ENCODE measurements at places on chromosomes 5 and 9. TPM values are rescaled to one million over a fixed set of nuclear protein-coding genes. Genes with fewer than 3 reads are reported as not detected.

- no peak for DNase-seq
These were observed 818 bp downstream of the PCDHGA10 start for GRCh38 chr5:141413540-141414069.

DNA sequence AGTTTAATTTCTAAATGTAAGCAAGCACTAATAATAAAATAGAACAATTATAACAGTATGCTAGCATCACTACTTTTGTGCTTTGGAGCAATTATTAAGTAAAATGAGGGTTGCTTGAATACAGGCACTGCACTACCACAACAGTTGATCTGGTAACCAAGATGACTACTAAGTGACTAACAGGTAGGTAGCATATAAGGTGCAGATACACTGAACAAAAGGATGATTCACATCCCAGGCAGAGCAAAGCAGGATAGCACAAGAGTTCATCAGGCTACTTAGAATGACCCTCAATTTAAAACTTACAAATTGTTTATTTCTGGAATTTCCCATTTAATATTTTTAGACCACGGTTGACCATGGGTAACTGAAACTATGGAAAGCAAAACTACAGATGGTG, 48.0 kb upstream of the RGS7BP start:
- DNase-seq, result no peak

DNA sequence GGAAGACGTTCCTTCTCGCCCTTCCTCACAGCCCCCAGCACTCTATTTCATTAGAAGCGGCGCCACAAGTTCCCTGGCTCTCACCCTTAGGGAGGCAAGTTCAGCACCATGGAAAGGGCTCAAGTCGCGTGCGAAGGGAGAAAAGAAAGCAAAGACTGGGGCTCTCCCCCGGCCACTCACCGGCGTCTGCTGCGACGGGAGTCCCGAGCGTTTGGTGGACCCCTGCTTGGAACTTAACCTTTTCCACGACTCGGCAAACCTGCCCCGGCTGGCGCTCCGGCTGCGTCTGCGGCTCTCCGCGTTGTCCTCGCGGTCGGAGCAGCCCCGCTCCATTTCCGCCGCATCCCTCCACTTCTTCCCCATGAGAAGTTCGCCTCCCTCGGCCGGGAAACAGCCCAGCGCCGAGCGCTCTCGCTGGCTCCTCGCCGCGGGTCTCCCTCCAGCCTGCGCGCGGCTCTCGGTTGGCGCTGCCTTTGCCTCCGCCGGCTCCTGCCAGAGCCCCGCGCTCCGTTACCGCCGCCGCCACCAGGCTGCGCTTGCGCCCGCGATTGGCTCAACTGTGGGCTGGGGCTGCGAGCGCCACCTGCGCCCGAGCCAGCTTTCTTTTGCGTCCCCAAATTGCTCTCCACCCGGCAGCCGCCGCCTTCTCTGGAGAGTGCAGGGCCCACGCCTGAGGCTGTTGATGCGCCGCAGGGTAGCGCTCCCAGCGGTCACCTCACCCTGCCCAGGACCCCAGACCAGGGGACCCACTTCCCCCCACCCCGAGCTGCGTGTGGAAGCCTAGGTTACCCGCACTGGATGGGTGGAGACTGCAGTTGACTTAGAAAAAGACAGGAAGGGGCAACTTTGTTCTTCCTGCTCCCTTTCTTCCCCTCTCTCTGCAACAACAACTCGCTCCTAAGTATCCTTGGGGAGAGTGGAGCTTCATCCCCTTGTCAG, 321.6 kb downstream of the CEMIP2 start:
- DNase-seq, result peak; percentile 74

- no peak for DNase-seq
These were observed 30.1 kb upstream of the ZNF782 start for GRCh38 chr9:96884443-96884842.

- no peak for DNase-seq
These were observed 84.3 kb upstream of the TAF11L2 start for GRCh38 chr5:17413691-17414090.

DNA sequence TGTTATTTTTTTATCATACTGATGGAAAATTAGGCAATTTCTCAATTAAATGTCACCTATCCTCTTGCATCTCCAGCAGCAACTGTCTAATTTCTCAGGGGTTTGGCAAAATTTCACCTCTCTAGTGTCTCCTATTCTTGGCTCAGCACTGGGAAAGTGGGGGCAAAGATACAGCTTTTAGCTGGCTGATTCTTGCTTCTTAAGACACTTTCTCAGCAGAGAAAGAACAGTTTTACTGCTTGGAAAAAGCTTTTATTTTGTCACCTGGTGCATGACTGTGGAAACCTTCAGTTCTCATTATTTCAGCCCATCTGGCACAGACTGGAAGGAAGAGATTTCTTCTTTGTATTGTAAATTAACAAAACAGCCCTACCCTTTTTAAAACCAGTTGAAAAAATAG, 283.6 kb upstream of the SGCD start:
- no peak for DNase-seq

- no peak for DNase-seq
These were observed 9.2 kb upstream of the FYB1 start for GRCh38 chr5:39228596-39228995.

DNA sequence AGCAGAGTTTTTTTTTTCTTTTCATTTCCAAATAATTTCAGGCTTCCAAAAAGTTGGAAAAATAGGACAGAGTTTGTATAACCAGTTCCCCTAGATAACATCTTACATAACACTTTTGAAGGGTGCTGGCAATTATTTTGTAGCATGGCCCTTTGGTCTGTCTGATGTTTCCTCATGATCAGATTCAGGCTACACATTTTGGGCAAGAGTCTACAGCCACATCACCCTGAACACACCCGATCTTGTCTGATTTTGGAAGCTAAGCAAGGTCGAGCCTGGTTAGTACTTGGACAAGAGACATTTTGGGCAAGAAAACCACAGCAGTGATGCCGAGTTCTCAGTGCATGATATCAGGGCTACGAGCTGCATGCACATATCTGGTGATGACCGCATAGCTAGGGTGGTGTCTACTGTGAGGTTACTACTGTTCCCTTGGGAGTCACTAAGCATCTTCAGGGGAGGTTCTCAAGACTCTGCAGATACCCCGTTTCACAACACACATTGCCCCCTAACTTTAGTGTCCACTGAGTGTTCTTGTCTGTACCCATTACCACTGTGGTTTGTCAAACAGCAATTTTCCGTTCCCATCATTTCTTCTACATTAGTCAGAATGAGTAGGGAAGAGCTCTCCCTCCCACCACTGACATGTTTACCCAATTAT, 86.2 kb downstream of the TTC39B start:
- DNase-seq, result no peak

- no peak for DNase-seq
These were observed 398.8 kb downstream of the ENC1 start for GRCh38 chr5:74241751-74242140.

DNA sequence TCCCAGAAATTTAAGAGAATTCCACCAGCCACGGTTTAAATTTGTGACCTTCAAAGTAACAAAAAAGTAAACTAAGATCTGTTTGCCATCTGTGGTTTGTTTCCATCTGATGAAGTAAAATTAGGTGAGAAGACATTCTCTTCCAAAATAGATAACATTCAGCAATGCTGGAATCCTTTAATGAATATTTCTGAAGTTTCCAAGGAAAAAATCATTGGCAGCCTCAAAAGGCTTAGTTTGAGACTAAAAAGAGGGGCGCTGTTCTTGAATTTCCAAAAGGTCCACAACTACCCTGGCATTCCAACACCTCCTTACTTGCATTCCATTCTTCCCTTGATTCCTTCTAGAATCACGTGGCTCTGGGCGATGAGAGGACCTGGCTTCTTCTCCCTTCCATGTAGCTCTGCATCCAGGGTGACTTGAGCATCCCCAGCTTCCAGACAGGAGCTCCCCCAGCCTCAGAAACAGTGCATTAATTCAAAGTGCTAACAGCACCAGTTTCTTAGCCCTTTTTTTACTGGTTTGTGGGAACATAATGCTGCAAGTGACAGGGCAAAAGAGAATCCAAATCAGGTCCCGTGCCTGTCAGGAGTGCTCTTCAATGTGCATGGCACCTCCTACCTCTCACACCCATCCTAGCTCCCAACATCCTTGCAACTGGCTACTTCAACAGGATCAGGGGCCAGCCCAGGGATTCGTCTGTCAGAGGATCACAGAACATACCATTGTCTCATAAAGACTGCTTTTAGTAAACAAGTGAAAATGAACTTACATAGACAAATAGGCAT, 191.5 kb upstream of the S1PR3 start:
- no peak for DNase-seq

- no peak for DNase-seq
These were observed 2.8 kb upstream of the ZNF462 start for GRCh38 chr9:106859957-106860720.

DNA sequence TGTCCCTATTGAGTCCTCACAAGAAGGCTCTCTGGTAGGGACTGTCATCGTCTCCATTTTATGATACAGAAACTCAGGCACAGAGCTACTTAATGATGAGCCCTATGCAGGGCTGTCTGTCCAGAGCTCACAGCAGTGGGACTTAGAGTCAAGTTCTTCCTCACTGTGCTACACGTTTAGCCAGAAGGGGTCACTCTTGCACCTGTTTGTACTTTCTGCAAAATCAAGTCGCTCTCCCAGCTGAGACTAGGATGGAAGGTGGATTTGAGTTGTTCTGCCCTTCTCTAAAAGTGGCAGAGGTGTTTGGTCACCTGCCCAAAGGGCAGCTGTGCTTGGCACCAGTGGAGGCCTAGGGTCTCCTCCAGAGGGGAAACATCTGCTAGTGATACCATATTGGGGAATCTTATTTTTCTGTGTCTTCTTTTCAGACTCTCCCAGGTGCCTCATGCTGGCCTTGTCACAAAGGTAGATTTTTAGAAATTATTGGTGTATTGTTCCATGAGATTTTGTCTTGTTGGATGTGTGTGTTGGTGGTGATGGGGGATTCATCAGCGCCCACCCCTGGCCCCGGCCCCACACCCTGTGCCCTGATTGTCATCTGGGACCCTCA, 104.2 kb downstream of the PPARGC1B start:
- no peak for DNase-seq

GRCh38 chr9:94016744-94017143, 61.6 kb upstream of the BARX1 start:
- no peak for DNase-seq

DNA sequence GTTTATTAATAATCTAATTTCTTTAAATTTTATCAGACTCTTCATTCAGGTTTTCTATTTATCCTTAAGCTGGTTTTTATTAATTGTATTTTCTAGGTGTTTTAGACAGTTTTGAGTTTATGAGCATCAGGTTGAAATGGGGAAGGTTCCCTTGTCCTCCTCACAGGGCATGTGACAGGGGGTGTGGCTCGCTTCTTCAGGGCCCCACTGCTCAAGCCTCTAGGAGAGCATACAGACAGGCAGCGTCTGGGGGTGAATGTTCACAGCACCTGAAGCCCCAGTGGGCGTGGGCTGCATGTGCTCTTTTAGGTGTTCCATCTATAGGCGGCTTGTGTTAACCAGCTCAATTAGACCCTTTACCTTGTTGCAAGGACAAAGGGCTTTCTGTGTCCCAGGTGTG, 78.2 kb upstream of the RUFY1 start:
- DNase-seq, result no peak

DNA sequence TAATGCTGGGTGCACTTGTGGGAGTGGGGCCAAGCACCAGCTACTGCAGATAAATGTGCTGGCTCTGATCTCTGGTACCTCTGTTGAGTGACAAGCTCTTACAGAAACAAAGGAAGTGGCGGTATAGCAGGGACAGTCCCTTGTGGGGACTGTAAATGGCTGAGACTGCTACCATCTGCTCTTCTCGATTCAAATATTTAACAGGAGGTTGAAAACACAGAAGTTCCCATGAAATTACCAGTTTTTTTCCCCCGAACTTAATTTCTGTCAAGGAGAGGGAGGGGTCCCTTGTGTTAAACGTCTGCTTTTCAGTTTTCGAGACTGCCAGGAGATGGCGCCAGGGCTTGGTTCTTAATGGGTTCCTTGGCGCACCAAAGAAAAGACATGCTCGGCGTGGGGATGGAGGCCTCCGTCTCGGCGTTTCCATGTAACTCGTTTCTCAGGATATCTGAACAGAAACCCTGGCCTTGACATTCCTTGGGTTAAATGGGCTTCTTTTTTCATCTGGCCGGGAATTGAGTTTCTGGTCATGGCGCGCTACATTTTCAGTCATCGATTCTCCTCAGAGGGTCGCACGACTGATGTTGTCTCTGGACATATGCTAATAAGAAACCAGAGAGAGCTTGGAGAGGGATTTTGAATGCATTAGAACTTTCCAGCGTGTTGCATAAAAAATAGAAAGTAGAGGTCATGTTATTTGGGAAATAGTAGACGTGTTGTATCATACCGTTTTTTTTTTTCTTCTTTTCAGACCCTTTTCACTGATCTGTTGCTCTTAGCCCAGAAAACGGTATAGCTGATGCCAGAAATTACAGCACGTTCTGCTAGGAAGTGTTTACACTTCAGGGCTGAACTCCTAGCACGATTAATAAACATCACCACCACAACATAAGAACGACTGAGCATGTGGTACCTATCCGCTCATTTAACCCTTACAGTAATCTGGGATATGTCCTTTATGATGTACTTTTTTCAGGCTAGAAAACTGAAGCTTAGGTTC, 64.0 kb downstream of the CARTPT start:
- DNase-seq, result peak; percentile 77

DNA sequence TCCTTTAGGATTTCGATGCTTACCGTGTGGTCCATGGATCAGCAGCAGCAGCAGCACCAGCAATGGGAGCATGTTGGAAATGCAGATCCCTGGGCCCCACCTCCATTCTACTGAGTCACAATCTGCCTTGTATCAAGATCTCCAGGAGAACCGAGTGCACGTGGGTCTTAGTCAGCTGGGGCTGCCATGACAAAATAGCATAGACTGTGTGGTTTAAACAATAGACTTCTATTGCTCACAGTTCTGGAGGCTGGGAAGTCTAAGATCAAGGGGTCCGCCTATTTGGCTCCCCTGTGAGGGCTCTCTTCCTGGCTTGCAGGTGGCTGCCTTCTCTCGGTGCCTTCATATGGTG, 1.3 kb upstream of the PROP1 start:
- no peak for DNase-seq

GRCh38 chr9:69535911-69536310, 136.3 kb downstream of the APBA1 start:
- DNase-seq, result no peak

DNA sequence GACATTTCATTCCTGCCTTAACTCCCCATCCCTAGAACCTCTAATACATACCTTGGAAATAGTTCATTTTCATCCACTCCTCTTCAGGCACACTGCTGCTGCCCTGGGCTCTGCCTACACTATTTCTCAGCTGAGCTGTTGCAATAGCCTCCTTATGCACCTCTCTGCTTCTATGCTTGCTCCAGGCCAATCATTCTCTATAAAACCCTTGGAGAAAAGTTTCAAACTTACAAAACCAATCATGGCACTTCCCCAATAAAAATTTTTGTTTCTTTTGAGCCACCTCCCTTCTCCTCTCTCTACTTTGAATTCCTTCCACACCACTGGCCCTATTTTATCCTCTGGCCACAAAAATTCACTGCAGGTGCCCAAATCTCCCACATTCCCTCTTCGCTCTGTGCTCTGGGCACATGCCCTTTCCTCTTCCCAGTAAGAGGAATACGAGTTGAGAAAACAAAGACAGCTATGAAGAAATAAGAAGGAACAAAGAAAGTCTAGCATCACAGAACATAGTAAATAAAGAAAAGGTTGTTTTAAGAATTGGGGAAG, 301.4 kb downstream of the ELAVL2 start:
- DNase-seq, result no peak

Gene C8G
- 4.3 TPM for polyA plus RNA-seq

Gene PCDHB3
- not detected for polyA plus RNA-seq

Gene LRRC19
- polyA plus RNA-seq, result not detected

Gene DAB2IP
- 6.0 TPM for polyA plus RNA-seq

Gene LCN10
- polyA plus RNA-seq, result 22.6 TPM

Gene SLC45A2
- polyA plus RNA-seq, result not detected

Gene IFNE
- polyA plus RNA-seq, result 0.11 TPM

Gene APC
- 2.1 TPM for polyA plus RNA-seq

Gene ZNF883
- polyA plus RNA-seq, result 0.61 TPM

Gene BNC2
- 0.58 TPM for polyA plus RNA-seq

Gene C9orf50
- polyA plus RNA-seq, result 0.16 TPM

Gene UGT3A2
- 0.48 TPM for polyA plus RNA-seq

Data from spleen (tissue), 13 donors.